ENCODE measurements at places on chromosomes 7 and 10. TPM values are rescaled to one million over a fixed set of nuclear protein-coding genes. Genes with fewer than 3 reads are reported as not detected.

WNT2 gene
- 0.89 TPM for total RNA-seq

SPDYE2 gene
- total RNA-seq: 0.45 TPM

SPDYE3 gene
- total RNA-seq: not detected

HTRA1 gene
- 77.2 TPM for total RNA-seq

ZNF503 gene
- 17.1 TPM for total RNA-seq

FOXI2 gene
- total RNA-seq: not detected

SLC26A5 gene
- total RNA-seq: 1.9 TPM

CPN1 gene
- total RNA-seq: not detected

ARHGEF5 gene
- 104 TPM for total RNA-seq

PDE1C gene
- 4.0 TPM for total RNA-seq

PTF1A gene
- not detected for total RNA-seq

ZNF800 gene
- 61.6 TPM for total RNA-seq

AOAH gene
- total RNA-seq: 26.7 TPM

AIFM2 gene
- 38.3 TPM for total RNA-seq

SEMA3C gene
- 5.9 TPM for total RNA-seq

DYNC1I1 gene
- total RNA-seq: 11.9 TPM

OLAH gene
- total RNA-seq: not detected
